SHP77 (cell line): ENCODE measurements at places on chromosomes 12 and 14.

GRCh38 chr14:55721353-55721752, 141.3 kb downstream of the KTN1 start:
- DNase-seq = no peak

DNA sequence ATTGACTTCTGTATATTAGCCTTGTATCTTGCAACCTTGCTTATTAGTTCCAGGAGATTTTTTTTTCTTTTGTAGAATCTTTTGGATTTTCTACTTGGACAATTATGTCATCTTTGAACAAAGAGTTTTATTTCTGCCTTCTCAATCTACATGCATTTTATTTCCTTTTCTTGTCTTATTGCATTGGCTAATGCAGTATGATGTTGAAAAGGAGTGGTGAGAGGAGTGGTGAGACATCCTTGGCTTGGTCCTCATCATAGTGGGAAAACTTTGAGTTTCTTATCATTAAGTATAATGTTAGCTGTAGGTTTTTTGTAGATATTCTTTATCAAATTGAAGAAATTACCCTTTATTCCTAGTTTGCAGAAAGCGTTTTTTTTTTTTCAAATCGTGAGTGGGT, 80.6 kb downstream of the RFX4 start:
- DNase-seq = no peak

- peak; percentile 77 for DNase-seq
Measured at GRCh38 chr14:37230551-37231194, 32.9 kb downstream of the MIPOL1 start.

- DNase-seq = no peak
Measured at GRCh38 chr12:98828802-98829600, 183.9 kb downstream of the APAF1 start.

DNA sequence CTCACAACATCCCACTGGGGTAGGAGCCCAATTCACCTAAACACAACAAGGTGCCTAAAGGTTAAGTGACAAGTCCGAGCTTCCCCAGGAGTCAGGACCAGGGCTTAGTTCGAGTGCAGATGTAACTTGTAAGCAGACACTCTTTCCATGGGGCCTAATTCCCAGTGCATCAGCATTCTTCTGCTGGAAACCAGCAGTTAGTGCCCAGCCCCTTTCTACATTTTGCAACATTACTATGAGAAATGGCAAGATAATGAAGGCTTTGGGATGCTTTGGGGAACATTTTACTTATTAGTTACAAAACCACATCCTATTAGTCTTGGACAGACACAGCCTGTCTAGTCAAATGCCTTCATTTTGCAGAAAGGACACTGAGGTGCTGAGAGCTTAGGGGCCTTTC, 179.8 kb downstream of the CALM1 start:
- no peak for DNase-seq

DNA sequence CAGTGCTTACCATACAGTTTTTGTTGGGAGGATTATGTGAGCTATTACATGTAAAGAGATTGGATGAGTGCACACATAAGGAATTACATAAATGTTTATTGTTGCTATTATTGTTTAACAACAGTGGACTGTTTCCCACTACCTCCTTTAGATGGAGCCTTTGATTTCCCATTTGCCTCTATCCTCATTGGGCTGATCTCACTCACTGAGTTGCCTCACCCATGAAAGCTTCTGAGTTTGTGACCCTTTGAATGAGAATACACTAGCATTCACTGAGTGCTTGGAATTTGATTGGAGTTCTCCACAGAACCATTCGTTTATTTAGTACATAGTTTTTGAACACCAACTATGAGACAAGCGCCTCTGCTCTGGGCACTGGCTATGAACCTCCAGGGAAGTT, 121.0 kb downstream of the HELB start:
- no peak for DNase-seq

DNA sequence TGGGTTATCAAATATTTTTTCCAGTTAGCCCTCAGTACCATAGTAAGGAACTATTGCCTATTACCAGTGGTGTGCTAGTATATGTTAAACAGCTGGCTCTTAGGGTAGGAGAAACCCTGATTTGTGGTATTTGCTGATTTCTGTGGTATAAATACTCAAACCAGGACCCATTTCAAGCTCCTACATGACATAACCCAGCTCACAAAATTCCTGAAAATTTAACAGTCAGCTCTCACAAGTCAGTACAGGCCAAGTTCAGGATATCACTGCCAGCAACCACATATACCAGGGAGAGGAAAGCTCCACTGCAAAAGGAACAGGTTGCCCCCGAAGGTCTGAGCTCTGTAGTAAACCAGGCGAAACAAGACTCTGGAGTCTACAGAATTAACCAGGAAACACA, 315.3 kb downstream of the NOVA1 start:
- DNase-seq = peak; percentile 64
